Adrenal gland (tissue), 19 donors: ENCODE measurements at places on chromosomes 6 and 20. TPM values are rescaled to one million over a fixed set of nuclear protein-coding genes. Genes with fewer than 3 reads are reported as not detected.

DNA sequence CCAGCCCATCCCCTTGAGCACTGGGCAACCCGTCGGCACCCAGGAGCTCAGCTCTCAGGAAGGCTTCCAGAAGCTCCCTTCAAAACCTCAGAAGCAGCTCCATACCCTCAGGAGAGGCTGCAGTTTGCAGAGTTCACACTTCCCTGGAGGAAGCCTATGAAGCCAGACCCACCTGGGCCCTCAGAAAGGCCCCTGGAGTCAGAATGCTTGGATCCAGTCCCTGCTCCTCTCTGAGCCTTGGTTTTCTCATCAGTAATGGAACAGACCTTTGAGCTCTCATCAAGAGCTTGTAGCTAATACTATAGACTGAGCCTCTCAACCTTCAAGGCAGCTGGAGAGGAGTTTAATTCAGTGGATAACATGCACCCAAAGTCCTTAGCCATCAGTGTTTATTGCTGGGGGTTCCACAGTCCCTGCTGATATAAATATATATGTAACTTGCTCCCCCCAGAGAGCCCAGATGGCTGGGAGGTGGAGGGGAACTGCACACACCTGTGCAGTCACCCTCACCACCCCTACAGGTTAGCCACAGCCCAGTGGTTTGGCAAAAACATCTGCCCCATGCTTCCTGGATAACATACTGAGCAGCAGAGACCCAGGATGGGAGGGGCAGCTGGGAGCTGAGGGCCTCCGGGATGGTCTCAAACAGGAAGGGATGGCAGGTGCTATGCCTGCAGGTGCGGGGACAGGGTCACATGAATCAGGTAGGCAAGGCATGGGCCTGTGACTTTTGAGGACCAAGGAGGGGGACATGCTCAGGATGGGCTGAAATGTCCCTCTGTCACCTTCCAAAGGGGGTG, 120.1 kb downstream of the SNX5 start:
- no peaks in the 10 kb centered on the region for H3K27me3 ChIP-seq
- H3K36me3 ChIP-seq = no peaks in the 10 kb centered on the region

GRCh38 chr6:6284221-6284966, 36.1 kb downstream of the F13A1 start:
- no peak overlapping the region for H3K27ac ChIP-seq
- DNase-seq = no peak
- no peaks in the 10 kb centered on the region for H3K36me3 ChIP-seq
- H3K4me3 ChIP-seq = no peak overlapping the region

Gene METTL24
- total RNA-seq = 2.6 TPM

Gene EYA4
- total RNA-seq = 0.50 TPM

DNA sequence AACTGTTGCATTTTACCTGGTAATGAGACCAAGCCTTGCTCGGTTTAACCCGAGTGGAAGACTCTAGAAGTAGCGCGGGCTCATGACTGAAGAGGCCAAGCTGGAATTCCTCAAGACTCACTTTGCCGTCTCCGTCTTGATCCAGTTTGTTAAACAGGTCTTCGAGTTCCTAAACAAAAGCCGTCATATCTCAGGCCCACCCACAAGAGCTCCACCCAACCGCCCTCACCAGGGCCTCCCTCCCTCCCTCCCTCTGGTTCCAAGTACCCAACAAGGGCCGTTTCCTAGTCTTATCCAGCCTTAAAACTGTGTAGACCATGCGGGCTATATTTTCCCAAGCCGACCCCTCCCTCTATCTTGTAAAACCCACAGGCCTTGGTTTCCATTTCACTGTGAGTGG, 81.4 kb downstream of the NINL start:
- no peaks in the 10 kb centered on the region for H3K27me3 ChIP-seq
- H3K4me1 ChIP-seq = peaks cover 11% of the 10 kb centered on the region
- H3K27ac ChIP-seq = no peak overlapping the region
- no peak for DNase-seq
- H3K4me3 ChIP-seq = no peak overlapping the region

Gene HMGN3
- total RNA-seq = 90.9 TPM

DNA sequence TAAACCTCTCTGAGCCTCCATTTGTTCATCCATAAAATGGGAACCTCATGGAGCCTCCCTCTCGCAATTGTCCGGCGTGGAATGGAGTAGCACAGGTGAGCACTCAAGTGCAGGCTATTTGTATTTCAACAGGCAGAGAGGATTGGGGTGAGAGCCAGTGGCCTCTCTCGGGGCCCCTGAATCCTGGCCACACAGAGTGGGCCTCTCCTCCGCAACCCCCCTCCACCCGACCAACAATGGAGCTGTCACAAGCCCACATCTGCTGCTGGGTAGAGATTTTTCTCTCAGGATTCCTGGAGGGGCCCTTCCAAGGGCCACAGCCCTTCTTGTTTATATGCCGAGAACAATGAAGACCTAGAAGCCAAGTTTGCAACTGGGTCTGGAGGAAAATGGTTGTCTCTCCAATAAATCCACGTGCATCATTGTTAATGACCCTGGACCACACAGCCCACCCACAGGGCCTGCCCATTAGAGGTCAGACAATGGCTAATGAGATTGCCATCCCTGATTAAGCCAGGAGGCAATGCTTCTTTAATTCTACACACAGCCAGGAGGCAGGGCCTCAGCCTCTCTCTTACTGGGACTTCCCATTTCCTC, 233.0 kb downstream of the ANKRD60 start:
- no peaks in the 10 kb centered on the region for H3K36me3 ChIP-seq
- DNase-seq = no peak
- no peaks in the 10 kb centered on the region for H3K27me3 ChIP-seq
- no peaks in the 10 kb centered on the region for H3K4me1 ChIP-seq
- no peak overlapping the region for H3K27ac ChIP-seq

Gene PTK6
- 0.39 TPM for total RNA-seq

Gene FAXC
- total RNA-seq = 0.92 TPM

DNA sequence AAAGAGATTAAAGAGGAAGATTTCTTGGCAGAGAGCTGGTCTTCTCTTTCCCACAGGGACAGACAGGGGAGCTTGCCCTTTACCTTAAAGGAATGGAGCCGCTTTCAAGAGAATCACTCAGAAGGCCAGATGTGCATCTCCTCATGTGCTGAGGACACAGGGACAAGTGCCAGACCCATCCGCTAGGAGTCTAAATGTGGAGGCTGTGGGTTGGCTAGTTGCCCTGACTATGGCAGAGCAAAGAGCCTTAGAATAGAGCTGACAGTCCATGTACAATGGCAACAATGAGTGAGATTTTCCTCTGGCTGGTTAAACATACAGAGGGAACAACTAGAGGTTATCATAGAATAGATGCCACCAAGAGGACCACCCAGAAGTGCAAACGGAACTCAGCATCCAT, 7.3 kb upstream of the DOK5 start:
- H3K27me3 ChIP-seq = no peaks in the 10 kb centered on the region
- H3K4me3 ChIP-seq = no peak overlapping the region
- no peak for DNase-seq
- no peaks in the 10 kb centered on the region for H3K36me3 ChIP-seq

- H3K27ac ChIP-seq = no peak overlapping the region
- H3K36me3 ChIP-seq = no peaks in the 10 kb centered on the region
- DNase-seq = no peak
- H3K4me1 ChIP-seq = no peaks in the 10 kb centered on the region
Measured at GRCh38 chr6:52409499-52409898, 10.6 kb upstream of the EFHC1 start.

Gene TBX18
- total RNA-seq = 2.3 TPM

DNA sequence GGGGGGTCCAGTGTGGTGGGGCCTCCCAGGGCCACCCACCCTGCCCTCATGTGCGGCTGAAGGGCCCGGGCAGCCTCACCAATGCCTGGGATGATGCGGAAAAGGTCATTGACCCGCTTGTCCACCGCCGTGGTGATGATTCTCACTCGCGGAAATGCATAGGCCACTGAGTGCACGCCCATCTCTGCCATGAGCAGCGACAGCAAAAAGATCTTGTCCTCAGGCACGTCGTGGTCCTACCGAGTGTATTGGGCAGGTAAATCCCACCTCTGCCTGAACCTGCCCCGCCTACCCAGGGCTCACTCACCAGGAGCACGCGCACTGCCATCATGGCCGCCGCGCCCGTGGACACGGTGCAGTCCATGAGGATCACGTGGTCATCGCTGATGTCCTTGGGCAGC, 16.1 kb downstream of the UCKL1 start:
- no peak overlapping the region for H3K4me3 ChIP-seq
- no peak overlapping the region for H3K27ac ChIP-seq
- no peaks in the 10 kb centered on the region for H3K27me3 ChIP-seq
- no peaks in the 10 kb centered on the region for H3K36me3 ChIP-seq

GRCh38 chr6:37485291-37485702, 14.4 kb downstream of the CCDC167 start:
- H3K27me3 ChIP-seq = no peaks in the 10 kb centered on the region
- H3K36me3 ChIP-seq = no peaks in the 10 kb centered on the region
- DNase-seq = no peak
- H3K27ac ChIP-seq = no peak overlapping the region

Gene ABHD16B
- not detected for total RNA-seq

Gene FAM110A
- 15.0 TPM for total RNA-seq

DNA sequence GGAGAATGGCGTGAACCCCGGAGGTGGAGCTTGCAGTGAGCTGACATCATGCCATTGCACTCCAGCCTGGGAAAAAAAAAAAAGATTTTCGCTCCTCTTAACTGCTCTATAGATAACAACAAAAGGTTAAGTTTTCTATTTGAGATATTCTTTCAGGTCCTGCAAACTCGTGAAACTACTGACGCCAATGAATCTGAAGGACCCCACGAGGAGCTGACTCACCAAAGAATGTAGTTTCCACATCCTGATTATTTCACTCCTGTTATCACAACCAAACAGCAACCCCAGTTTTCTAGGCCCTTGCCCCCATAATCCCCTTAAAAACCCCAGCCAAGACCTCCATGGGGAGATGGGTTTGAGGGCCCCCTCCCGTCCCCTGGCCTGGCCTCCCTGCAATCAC, 58.7 kb downstream of the OTOR start:
- DNase-seq = no peak
- no peak overlapping the region for H3K27ac ChIP-seq
- no peaks in the 10 kb centered on the region for H3K4me1 ChIP-seq
- H3K36me3 ChIP-seq = no peaks in the 10 kb centered on the region

GRCh38 chr20:46356195-46357029, 48.1 kb upstream of the CDH22 start:
- peak overlapping the region; percentile 13 for H3K27ac ChIP-seq
- H3K27me3 ChIP-seq = no peaks in the 10 kb centered on the region
- no peak overlapping the region for H3K4me3 ChIP-seq
- no peaks in the 10 kb centered on the region for H3K36me3 ChIP-seq
- H3K4me1 ChIP-seq = peaks cover 43% of the 10 kb centered on the region
- no peak for DNase-seq

DNA sequence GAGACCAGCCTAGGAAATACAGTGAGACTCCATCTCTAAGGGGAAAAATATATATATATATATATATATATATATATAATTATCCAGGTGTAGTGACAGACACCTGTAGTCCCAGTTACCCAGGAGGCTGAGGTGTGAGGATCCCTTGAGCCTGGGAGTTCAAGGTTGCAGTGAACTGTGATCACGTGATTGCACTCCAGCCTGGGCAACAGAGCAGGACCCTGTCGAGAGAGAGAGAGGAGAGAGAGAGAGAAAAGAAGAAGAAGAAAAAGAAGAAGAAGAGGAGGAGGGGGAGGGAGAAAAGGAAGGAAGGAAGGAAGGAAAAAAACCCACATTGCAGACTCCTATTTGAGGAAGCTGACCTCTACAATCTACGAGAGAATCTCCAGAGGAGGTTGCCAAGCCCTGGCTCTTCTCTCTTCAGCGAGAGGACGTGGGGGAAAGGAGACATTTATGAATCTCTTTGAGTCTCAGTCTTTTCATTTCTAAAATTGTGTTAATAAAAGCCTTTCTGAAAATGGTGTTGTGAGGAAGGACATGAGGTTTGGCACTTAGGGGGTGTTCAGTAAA, 49.7 kb downstream of the COL11A2 start:
- H3K4me1 ChIP-seq = no peaks in the 10 kb centered on the region
- no peak overlapping the region for H3K27ac ChIP-seq
- H3K36me3 ChIP-seq = no peaks in the 10 kb centered on the region
- no peak overlapping the region for H3K4me3 ChIP-seq

DNA sequence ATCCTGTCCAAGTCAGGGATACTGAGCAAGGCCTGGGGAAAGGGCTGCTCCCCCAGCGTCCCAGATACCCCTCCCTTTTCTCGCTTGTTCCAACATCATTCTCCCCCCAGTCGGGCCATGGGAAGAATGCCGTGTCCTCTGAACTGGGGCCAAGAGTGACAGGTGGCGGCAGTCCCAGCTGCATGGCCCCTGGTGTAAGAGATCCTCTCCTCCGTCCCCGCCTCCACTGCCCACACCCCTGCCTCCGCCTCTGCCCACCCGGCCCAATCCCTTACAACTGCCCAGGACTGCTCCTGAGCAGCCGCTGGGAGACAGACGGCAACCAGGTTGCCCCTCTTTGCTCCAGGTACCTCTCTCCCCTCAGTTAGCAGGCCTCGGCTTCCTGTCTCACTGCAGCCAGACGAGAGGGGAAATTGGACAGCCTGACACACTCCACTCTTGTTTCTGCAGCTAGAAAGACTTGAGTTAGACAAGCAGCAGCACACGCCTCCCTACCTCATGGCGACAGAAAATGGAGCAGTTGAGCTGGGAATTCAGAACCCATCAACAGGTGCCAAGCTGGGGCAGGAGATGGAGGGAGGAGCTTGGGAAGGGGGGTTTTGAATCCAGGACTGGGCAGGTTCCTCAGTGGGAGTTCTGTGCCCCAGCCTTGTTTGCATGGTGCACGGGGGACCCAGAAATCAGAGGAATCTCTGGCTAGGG, at the start of gene MYLK2:
Gene MYLK2, plus strand, starts transcription at position 274 of the 702 bp plus-strand sequence. Its CDS starts 225 bp downstream, at position 499.
- H3K27ac ChIP-seq = no peak within 1 kb of the TSS
- no peak within 1 kb of the TSS for H3K4me3 ChIP-seq
- no peak for DNase-seq
- no peaks in the 10 kb centered on the region for H3K36me3 ChIP-seq
- no peaks in the 10 kb centered on the region for H3K4me1 ChIP-seq

Gene PKHD1
- not detected for total RNA-seq

DNA sequence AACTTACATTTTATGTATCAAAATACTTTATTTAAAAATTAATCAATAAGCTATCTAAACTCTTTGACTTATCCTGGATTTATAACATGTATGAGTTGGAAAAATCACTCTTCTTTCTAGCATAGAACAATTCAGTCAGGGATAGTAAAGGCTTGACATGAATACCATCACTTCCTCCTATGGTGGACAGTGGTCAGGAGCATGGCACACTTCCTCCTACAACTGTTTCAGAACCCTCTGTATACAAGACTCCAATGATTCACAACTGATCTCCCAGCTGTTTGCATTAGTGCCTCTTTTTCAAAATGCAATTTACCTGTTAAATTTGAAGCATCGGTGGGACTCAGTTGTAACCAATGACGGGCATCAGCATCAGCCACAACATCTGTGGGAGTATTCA, 129.7 kb downstream of the RALGAPA2 start:
- peaks cover 7% of the 10 kb centered on the region for H3K36me3 ChIP-seq
- H3K27me3 ChIP-seq = no peaks in the 10 kb centered on the region
- no peak overlapping the region for H3K4me3 ChIP-seq

Gene BPIFB4
- total RNA-seq = not detected

Gene DNAJC5
- total RNA-seq = 56.3 TPM

- DNase-seq = no peak
- no peak overlapping the region for H3K27ac ChIP-seq
- H3K36me3 ChIP-seq = no peaks in the 10 kb centered on the region
Measured at GRCh38 chr20:1939270-1939595, 44.0 kb downstream of the SIRPA start.

Gene SNAP91
- not detected for total RNA-seq

Gene TRPC4AP
- 81.8 TPM for total RNA-seq

GRCh38 chr6:37655666-37656065, 42.0 kb downstream of the MDGA1 start:
- no peaks in the 10 kb centered on the region for H3K4me1 ChIP-seq
- no peak overlapping the region for H3K27ac ChIP-seq
- no peaks in the 10 kb centered on the region for H3K27me3 ChIP-seq
- no peaks in the 10 kb centered on the region for H3K36me3 ChIP-seq
- no peak overlapping the region for H3K4me3 ChIP-seq
- no peak for DNase-seq
